Osteocyte (in vitro differentiated cells): ENCODE measurements at places on chromosomes 4 and X. TPM values are rescaled to one million over a fixed set of nuclear protein-coding genes. Genes with fewer than 3 reads are reported as not detected.

DNA sequence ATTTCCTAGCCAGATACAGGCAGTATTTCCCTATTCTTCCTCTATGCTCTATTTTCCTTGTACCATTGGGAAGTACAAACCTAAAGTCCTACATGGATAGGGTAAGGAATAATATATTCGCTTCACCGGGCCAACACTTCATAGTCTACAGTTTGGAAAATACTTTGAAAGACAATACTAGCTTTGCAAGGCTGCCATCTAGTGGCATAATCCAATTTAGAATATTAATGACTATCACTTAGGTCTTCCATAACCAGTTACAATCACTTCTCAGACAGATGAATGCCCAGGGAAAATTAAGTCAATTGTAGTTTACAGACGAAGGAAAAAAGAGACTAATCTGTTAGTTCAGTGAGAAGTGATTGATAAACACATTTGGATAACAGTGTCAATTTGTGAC, 141.0 kb upstream of the FAM47C start:
- H3K27me3 ChIP-seq: peaks cover 3% of the 10 kb centered on the region
- DNase-seq: no peak
- H3K36me3 ChIP-seq: no peaks in the 10 kb centered on the region
- H3K27ac ChIP-seq: no peak overlapping the region

- H3K27ac ChIP-seq: peak overlapping the region; percentile 73
- no peaks in the 10 kb centered on the region for H3K27me3 ChIP-seq
- peaks cover 44% of the 10 kb centered on the region for H3K36me3 ChIP-seq
- DNase-seq: no peak
- no peak overlapping the region for H3K4me3 ChIP-seq
Measured at GRCh38 chrX:115598556-115598955, 37.6 kb downstream of the PLS3 start.

GRCh38 chrX:38175139-38175538, 45.5 kb downstream of the SRPX start:
- H3K4me3 ChIP-seq: no peak overlapping the region
- no peaks in the 10 kb centered on the region for H3K36me3 ChIP-seq
- H3K27ac ChIP-seq: no peak overlapping the region

TSPAN6 gene
- 49.3 and 50.8 TPM in 2 replicates for total RNA-seq

DNA sequence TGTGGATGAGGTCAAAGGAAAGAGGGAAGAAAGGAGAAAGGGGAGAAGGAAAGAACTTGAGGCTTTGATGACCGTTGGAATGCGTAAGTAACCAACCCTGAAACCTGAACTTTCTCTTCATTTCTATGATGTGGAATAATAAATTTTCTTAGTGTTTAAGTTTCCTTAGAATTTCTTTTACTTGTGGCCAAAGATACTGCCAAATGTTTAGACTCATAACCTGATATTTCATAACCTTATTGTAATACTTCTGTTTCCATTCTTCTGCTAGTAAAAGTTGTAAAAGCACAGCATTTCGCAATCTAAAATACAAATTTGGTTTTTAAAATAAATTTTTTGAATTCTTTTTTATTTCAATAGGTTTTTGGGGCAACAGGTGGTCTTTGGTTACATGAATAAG, 258.5 kb upstream of the GIMD1 start:
- H3K36me3 ChIP-seq: no peaks in the 10 kb centered on the region
- H3K27me3 ChIP-seq: peaks cover 8% of the 10 kb centered on the region
- H3K27ac ChIP-seq: no peak overlapping the region
- peaks cover 11% of the 10 kb centered on the region for H3K4me1 ChIP-seq
- DNase-seq: no peak

- H3K4me3 ChIP-seq: no peak overlapping the region
- no peaks in the 10 kb centered on the region for H3K27me3 ChIP-seq
- no peak overlapping the region for H3K27ac ChIP-seq
- H3K36me3 ChIP-seq: peaks cover 59% of the 10 kb centered on the region
Measured at GRCh38 chrX:129574214-129574613, 34.2 kb downstream of the OCRL start.

DNA sequence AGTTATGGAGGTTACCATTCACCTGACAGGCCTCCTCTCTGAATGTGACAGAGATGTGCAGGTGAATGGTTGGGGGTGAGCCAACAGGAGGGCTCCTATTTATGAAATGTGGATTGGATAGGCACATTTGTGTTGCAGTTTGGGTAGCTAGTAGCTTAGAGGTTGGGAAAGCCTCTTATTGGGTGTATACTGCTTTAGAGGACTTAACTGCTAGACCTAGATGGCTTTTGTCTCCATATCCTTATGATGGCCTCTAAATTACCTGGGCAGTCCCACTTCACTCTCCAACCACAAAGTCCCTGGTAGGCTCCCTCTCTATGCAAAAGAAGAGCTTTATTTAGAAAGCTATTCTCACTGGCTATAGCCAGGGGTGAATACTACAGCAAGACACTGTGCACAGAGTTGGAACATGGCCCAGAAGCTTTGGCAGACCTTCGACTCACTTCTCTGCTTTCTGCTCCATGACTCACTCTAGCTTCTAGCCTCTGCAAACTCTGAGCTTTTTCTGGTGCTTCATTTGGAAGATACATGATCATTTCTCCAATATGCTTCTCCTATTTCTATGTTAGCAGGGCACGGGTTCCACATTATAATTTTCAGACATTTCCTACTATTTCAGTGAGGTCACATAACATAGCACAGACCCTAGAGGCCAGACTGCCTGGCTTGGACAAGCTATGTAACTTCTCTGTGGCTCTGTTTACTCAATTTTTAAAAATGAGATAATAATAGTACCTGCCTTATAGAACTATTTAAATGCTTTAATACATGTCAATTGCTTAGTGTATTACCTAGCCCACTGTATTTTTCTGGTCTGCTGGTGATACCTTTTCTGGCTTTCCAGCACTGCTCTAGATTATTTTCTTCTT, 6.0 kb upstream of the VGLL1 start:
- H3K27me3 ChIP-seq: peaks cover 13% of the 10 kb centered on the region
- no peak for DNase-seq
- no peak overlapping the region for H3K4me3 ChIP-seq

GRCh38 chr4:98517218-98518021, 141.0 kb downstream of the TSPAN5 start:
- H3K4me3 ChIP-seq: no peak overlapping the region
- no peak for DNase-seq
- H3K27ac ChIP-seq: peak overlapping the region; percentile 83
- no peaks in the 10 kb centered on the region for H3K27me3 ChIP-seq
- no peaks in the 10 kb centered on the region for H3K36me3 ChIP-seq
